ENCODE measurements at places on chromosomes 12 and 14.

- H3K36me3 ChIP-seq: no peaks in the 10 kb centered on the region
- no peaks in the 10 kb centered on the region for H3K4me1 ChIP-seq
- DNase-seq: no peak
- no peaks in the 10 kb centered on the region for H3K27me3 ChIP-seq
Measured at GRCh38 chr12:66139328-66139727, 8.8 kb upstream of the LLPH start.

GRCh38 chr14:56244138-56244789 is 126.1 kb downstream of the PELI2 start:
- H3K4me1 ChIP-seq: no peaks in the 10 kb centered on the region
- no peak overlapping the region for H3K4me3 ChIP-seq
- DNase-seq: no peak
- no peak overlapping the region for H3K27ac ChIP-seq
- no peaks in the 10 kb centered on the region for H3K36me3 ChIP-seq
- H3K27me3 ChIP-seq: no peaks in the 10 kb centered on the region

DNA sequence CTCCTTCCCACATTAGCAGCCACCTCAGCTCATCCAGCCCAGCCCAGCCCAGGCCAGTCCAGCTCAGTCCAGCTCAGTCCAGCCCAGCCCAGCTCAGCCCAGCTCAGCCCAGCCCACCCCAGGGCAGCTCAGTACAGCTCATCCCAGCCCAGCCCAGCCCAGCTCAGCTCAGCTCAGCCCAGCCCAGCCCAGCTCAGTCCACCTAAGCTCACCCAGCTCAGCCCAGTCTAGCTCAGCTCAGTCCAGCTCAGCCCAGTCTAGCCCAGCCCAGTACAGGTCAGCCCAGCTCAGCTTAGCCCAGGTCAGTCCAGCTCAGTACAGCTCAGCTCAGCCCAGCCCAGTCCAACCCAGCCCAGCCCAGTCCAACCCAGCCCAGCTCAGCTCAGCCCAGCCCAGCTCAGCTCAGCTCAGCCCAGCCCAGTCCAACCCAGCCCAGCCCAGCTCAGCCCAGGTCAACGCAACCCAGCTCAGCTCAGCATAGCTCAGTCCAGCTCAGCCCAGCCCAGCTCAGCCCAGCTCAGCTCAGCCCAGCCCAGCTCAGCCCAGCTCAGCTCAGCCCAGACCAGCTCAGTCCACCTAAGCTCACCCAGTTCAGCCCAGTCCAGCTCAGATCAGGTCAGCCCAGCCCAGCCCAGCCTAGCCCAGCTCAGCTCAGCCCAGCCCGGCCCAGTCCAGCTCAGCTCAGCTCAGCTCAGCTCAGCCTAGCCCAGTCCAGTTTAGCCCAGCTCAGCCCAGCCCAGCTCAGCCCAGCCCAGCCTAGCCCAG is 63.0 kb downstream of the TMEM121 start:
- DNase-seq: no peak
- H3K27ac ChIP-seq: no peak overlapping the region
- no peaks in the 10 kb centered on the region for H3K36me3 ChIP-seq
- H3K4me1 ChIP-seq: no peaks in the 10 kb centered on the region

GRCh38 chr12:52539821-52540173 is 13.1 kb downstream of the KRT71 start:
- H3K27ac ChIP-seq: peak overlapping the region; percentile 55
- no peaks in the 10 kb centered on the region for H3K27me3 ChIP-seq
- no peaks in the 10 kb centered on the region for H3K36me3 ChIP-seq
- H3K4me3 ChIP-seq: no peak overlapping the region
- no peaks in the 10 kb centered on the region for H3K4me1 ChIP-seq

DNA sequence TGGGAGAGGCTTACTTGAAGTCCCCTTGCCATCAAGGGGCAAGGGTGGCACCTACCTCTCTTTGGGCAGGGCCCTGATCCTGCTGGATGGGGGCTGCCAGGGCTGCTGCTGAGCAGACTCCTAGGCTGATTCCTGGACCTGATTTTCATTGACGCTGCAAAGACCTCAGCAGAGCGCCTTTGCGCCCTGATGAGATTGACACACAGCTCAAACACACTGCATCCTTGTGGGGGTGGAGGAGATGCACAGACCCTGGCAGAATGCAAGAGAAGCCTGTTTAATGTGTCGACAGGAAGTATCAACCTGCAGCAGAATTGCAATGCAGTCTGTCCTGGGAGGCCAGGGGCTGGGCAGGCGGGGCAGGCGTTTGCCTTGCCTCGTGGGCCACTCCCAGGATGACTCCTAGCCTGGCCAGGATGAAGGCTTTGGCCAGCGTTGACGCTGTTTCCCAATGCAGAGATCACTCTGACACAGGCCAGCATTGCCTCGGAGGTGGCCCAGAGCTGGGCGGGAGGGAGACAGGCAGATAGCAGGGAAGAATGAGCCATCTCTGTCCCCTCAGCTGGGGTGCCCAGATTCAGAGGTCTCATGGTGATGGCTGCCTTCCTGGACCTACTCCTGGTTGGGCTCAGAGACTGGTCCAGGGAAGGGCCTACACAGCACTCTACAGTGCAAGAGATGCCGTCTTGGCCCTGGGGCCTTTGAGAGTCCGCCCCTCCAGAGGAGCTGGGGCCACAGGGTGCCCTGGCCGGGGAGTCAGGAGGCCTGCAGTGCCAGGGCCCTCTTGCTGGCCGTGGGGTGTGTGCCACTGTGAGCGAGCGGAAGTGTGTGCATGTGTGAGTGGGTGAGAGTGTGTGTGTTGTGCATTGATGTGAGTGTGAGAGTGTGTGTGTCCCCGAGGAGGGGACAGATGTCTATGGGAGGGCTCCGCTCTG is 108.3 kb downstream of the KIF26A start:
- no peaks in the 10 kb centered on the region for H3K27me3 ChIP-seq
- no peaks in the 10 kb centered on the region for H3K4me1 ChIP-seq
- no peak overlapping the region for H3K27ac ChIP-seq
- DNase-seq: no peak
- H3K36me3 ChIP-seq: no peaks in the 10 kb centered on the region
